Neural cell (in vitro differentiated cells): ENCODE measurements at places on chromosomes 2 and 18. TPM values are rescaled to one million over a fixed set of nuclear protein-coding genes. Genes with fewer than 3 reads are reported as not detected.

CTAGE1 gene
- not detected in 2 replicates for polyA plus RNA-seq

CHRNG gene
- polyA plus RNA-seq = not detected in 2 replicates

COBLL1 gene
- 0.11 TPM in 1 of 2 replicates, not detected in the other for polyA plus RNA-seq

GFPT1 gene
- polyA plus RNA-seq = 32.3 and 39.4 TPM in 2 replicates

GALNT13 gene
- polyA plus RNA-seq = 10.9 and 12.4 TPM in 2 replicates

LYPD6 gene
- polyA plus RNA-seq = 1.2 and 2.3 TPM in 2 replicates

FEV gene
- not detected in 2 replicates for polyA plus RNA-seq

SCN1A gene
- polyA plus RNA-seq = 1.0 and 1.4 TPM in 2 replicates

AFTPH gene
- 57.4 and 63.0 TPM in 2 replicates for polyA plus RNA-seq

SPR gene
- 0.98 and 1.8 TPM in 2 replicates for polyA plus RNA-seq

TRIM43B gene
- not detected in 2 replicates for polyA plus RNA-seq

PPP3R1 gene
- 39.5 and 45.3 TPM in 2 replicates for polyA plus RNA-seq

GLI2 gene
- polyA plus RNA-seq = 0.14 and 0.48 TPM in 2 replicates

LONRF2 gene
- 20.7 and 20.9 TPM in 2 replicates for polyA plus RNA-seq

ALPP gene
- not detected in 2 replicates for polyA plus RNA-seq

TP53I3 gene
- 1.8 and 4.7 TPM in 2 replicates for polyA plus RNA-seq

ANKRD53 gene
- not detected in 2 replicates for polyA plus RNA-seq

CHAC2 gene
- polyA plus RNA-seq = 6.3 and 7.7 TPM in 2 replicates

MGAT4A gene
- 29.9 and 54.8 TPM in 2 replicates for polyA plus RNA-seq

NABP1 gene
- 1.5 and 2.5 TPM in 2 replicates for polyA plus RNA-seq

CNDP1 gene
- polyA plus RNA-seq = 0.38 and 2.1 TPM in 2 replicates

TEX44 gene
- not detected in 2 replicates for polyA plus RNA-seq

TCF23 gene
- not detected in 2 replicates for polyA plus RNA-seq

FBXO48 gene
- polyA plus RNA-seq = 0.45 and 1.1 TPM in 2 replicates

CNGA3 gene
- 0.64 and 1.1 TPM in 2 replicates for polyA plus RNA-seq

VSNL1 gene
- 64.1 and 69.7 TPM in 2 replicates for polyA plus RNA-seq

CYP26B1 gene
- 0.56 and 0.83 TPM in 2 replicates for polyA plus RNA-seq

AP1S3 gene
- 2.7 and 6.6 TPM in 2 replicates for polyA plus RNA-seq

DNAJC5G gene
- not detected in 2 replicates for polyA plus RNA-seq

ARHGEF33 gene
- 1.5 and 2.5 TPM in 2 replicates for polyA plus RNA-seq

ABCA12 gene
- not detected in 2 replicates for polyA plus RNA-seq

DQX1 gene
- 0.59 and 0.78 TPM in 2 replicates for polyA plus RNA-seq

ALK gene
- polyA plus RNA-seq = 7.1 and 10.1 TPM in 2 replicates

GEN1 gene
- 9.3 and 9.4 TPM in 2 replicates for polyA plus RNA-seq

GALNT14 gene
- polyA plus RNA-seq = 9.0 and 15.9 TPM in 2 replicates

FSHR gene
- polyA plus RNA-seq = 0.36 TPM in 1 of 2 replicates, not detected in the other

SCYGR4 gene
- polyA plus RNA-seq = not detected in 2 replicates

STAT4 gene
- 3.7 and 5.1 TPM in 2 replicates for polyA plus RNA-seq

LRATD1 gene
- 75.3 and 81.4 TPM in 2 replicates for polyA plus RNA-seq

SLC11A1 gene
- polyA plus RNA-seq = 0.04 TPM in 1 of 2 replicates, not detected in the other

TRIM54 gene
- 0.28 TPM in 1 of 2 replicates, not detected in the other for polyA plus RNA-seq

BOK gene
- 2.3 and 3.9 TPM in 2 replicates for polyA plus RNA-seq

MAPK4 gene
- 12.7 and 16.9 TPM in 2 replicates for polyA plus RNA-seq

DNER gene
- 307 and 310 TPM in 2 replicates for polyA plus RNA-seq
